GM20000 (cell line): ENCODE measurements at places on chromosomes 1 and 21.

DNA sequence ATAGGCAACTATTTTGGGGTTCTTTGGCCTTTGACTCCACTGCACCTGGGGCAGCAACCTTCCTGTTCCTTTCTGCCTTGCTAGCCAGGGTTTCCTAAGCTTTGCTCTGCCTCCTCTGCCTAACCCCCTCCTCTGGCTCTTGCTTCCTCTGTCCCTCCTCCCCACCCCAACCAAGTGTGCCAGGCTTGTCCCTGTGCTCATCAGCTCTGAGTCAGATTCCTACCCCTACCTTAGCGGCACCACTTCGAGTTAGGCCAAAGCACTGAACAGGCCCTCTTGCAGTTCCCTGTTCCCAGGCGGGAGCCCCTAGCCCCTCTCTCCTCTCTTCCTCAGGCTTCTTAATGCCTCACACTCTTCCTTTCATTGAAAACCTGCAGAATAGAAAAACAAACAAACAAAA is 74.8 kb upstream of the HAO2 start:
- DNase-seq, result no peak

DNA sequence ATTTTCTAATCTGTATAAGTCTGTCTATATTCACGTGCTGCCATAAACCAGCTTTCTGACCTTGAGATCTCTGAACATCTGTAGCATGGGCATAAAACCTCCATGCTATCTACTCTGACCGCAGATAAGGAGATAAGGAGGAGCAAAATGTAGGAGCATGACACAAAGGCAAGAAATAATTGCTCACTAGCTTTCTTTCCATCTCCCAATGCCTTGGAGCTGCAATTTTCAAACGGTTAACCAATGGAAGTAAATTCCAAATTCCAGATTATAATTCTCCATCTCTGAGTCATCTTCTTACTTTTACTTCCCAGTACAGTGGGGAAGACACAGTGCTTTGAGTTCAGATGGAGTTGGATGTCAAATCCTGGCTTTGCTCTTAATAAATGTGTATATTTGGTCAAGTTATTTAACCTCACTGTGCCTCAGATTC is 41.6 kb downstream of the CD58 start:
- DNase-seq, result no peak

DNA sequence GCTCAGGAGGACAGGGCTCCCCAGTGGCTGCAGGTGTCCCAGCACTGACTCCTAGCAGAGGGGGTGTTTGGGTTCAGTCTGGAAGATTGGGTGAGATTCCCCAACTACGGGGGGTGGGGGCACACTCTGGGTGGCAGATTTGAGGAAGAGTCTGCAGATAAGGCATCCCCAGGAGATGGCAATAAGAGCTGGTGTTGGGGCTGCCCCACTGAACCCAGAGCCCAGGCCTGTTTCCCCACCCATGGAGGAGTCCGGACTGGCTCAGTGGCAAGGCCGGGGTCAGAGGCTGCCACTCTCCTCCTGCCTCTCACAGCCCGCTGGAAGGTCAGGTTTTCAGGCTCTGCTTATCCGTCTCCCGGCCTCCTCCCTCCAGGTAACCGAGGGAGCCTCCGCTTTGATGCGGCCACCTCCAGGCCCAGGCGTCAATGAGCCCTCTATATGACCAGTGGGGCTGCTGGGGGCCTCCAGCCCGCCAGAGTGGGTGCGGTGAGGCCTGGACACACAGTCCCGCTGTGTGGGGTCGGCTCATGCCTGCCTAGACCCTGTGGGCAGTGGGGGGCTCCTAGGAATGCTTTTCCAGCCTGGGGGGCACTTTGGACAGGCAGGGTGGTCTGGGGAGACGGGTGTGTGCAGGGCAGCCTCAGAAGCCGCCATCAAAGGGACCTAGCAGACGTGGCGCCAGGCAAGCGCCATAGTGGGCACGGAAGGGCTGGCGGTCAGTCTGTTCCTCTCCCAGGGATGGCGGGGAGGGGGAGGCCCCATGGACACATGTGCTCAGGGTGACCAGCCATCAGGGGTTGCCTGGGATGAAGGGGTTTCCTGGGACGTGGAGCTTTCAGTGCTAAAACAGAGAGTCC is 28.9 kb upstream of the RUNX3 start:
- DNase-seq, result no peak

DNA sequence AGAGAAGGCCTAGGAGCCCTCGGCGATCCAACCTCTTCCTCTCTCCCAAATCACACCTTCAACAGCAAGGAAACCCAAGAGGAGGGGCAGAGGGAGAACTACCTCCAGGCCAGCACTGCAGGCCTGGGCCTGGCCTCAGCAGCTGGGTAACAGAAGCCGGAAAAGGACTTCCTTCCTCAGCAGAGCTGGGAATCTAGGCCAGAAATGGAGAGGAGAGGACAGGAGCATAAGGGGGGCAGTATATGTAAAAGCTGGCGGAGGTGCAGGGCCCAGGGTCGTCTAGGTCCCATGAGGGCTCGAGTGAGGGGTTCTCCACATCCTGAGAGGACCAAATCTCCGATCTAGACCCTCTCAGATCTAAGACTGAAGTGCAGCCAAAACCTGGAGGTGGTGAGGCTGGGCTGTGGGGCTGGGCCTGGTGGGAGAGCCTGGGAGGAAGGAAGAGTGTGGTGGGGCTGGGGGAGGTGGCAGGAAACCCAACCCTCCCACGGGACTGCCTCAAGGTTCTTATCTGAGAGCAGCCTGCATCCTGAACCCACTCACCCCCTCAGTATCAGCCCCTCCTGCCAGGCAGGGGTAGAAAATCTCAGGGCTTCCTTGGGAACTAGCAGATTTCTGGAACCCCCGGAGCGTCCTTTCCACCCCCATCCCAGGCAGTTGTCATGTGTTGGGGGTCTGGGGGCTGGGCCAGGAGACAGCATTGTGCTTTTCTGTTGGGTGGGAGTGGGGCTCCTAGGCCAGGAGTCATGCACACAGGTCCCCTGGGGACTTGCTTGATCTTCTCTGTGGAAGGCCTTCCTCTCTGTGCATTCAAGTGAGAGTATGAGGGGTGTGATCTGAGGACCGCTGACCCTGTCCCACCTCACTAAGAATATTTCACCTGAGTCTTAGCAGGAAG is 33.0 kb downstream of the PIK3C2B start:
- peak; percentile 44 for DNase-seq

DNA sequence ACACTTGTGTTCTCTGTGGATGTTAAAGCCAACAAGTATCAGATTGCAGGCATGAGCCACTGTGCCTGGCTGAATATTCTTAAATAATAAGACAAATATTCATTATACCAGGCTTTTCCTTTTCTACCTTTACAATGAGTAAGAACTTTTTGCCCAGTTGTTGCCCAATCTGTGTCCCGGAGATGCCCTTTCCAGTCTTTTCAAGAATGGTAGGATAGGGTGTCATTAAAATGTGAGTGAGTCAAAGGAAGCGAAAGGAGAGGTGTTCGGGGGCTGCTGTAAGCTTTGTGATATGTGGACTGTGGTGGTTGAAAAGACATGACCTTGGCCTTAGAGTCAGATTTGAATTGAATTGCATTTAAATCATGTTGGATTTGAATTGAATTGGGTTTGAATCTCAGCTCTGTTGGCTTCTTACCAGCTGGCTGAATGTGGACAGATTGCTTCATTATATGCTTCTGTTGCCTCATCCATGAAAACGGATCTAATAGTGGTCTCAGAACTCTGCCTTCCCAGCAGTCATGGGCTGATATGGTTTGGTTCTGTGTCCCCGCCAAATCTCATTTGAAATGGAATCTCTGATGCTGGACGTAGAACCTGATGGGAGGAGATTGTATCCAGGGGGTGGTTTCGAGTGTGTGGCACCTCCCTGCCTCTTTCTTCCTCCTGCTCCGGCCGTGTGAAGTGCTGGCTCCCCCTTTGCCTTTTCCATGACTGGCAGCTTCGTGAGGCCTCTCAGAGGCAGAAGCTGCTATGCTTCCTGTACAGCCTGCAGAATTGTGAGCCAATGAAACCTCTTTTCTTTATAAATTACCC is 22.7 kb upstream of the AADACL3 start:
- no peak for DNase-seq

GRCh38 chr1:23574265-23574754 is 15.0 kb upstream of the ID3 start:
- DNase-seq, result no peak

DNA sequence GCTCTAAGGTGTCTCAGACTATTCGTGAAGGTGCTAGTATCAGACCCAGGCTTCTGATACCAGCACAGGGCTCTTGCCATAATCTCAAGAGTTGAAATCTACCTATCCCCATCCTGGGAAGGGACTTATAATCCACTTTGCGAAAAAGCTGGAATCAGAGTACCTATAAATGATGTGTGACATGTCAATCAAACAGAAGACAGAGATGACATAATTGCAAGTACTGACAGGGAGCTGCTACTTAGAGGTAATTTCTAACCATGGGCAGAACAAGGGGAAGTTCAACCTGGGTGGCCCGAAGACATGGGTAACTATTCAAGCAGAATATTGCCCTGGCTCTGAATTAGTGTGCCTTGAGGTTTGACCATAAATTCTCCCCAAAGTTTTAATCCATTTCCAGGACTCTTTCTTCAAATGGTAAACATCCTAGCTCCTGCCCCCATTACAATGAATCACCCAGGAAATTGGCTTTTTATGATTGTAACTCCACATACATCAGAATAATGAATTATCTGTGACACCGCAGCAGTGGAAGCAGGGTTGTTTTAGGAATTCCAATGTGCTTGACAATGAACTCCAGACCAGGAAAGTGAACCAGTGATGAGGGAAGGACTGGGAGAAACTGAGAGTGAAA is 37.2 kb downstream of the KANK4 start:
- no peak for DNase-seq

- DNase-seq, result no peak
These were observed 3.9 kb upstream of the VPS72 start for GRCh38 chr1:151193856-151194255.

- no peak for DNase-seq
These were observed 92.3 kb upstream of the ETV3 start for GRCh38 chr1:157230500-157230899.

- no peak for DNase-seq
These were observed 2.6 kb downstream of the CHML start for GRCh38 chr1:241637604-241638003.

DNA sequence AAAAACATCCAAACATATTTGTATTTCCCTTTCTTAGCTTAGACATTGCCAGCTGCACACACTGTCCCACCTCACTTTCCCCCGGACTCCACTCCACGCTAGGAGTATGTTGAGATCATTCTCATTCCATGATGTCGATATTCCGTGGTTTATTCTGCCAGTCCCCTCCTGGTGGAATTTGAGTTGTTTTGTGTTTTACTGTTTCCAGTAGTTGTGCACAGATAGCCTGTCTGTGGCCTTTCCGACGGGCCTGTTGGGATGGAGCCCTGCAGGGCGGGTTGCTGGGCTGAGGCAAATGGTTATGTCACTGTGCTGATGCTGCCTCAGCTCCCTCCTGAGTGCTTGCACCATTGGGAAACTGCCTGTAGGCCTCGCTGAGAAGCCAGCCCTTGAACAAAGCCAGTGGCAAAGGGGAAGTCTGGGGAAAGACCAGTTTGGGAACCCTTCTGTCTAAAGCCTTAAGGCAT is 12.8 kb downstream of the TRAPPC10 start:
- no peak for DNase-seq

DNA sequence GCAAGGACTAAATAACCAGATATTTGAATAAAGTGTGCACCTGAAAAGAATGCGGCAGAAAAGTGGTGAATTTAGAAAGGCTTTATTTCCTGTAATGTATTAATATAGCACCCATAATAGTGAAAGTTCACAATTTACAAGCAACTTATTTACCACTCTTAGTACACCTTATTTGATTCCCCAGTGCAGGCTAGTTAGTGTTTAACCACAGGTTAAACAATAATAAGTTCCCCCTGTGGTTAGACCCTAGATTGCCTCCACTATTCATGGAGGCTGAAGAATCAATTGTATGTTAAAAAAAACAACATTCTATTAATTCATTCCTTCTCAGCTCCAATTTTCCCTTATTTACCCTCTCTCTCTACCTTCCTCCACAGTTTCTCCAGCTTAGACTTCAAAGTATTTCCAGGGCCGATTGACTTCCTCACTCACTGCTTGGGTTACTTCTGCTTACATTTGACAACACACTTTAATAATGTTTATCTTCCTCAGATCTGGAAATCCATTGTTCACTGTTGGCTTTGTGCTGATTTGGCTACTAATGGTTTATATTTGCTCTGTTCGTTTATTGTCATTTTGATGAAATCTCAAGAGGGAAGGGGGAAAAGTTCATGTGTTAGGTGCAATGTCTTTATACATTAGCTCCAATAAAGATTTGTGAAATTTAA is 796.3 kb downstream of the BRINP3 start:
- DNase-seq, result no peak

DNA sequence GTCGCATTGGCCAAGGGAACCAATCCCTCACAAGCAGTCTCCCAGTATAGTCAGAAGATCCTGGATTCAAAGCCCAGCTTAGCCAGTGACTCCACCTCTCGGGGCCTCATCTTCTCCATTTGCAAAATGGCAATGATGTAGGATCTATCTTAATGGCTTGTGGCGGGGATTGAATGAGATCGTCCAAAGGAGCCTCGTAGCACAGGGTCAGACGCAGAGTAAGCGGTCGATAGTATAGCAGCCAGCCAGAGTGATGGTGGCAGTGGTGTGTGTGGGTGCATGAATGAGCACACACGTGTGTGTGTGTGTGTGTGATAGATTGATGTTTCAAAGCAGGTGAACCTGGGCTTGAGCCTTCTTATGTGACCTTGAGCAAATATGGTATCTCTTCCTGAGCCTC is 79.8 kb upstream of the WNT4 start:
- no peak for DNase-seq

DNA sequence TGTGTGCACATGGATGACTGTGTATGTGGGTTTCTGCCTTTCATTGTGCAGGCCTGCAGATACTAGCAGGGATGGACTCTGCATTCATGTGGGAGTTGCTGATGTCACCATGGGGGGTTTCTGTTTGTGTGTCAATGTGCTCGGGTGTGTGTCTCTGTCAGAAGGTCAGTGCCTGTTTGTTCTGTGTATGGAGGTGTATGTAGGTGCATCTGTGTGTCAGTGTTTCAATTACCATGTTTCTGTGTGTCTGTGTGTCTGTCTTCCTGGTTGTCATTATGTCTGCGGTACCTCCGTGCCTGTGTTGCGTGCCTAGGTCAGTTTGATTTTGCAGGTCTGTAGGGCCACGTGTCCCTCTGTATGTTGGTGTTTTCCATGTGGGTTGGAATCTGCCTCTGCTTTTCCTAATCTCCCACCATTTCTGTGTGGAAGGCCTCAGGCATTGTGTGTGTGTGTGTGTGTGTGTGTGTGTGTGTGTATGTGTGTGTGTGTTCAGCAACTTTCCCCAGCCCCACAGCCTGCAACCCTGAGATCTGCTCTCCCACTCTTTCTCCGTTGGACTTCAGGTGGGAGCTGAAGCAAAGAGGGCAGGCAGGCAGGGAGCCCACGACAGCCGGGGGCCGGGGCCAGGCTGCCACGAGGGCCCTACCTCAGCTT is 36.7 kb upstream of the WASF2 start:
- DNase-seq, result peak; percentile 67

GRCh38 chr21:42161401-42161955 is 57.5 kb upstream of the ABCG1 start:
- DNase-seq, result no peak
